ENCODE measurements at places on chromosomes 5 and 9.

DNA sequence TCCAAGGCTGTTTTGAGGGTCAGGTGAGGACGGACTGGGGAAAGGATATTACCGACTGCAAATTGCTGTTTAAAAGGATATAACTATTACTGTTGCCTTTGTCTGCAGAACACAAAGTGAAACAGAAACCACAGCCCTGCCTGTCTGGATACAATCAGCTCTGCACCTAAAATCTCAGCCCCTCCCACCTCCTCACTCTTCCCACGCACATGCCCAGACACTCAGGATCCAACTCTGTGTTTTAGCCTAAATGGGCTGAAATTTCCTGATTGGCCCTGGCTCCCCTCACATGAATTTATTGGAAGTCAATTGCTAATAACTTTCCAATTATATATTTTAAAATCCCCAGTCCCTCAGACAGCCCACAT is 176.3 kb upstream of the PPP1R26 start:
- no peak for DNase-seq

- DNase-seq = no peak
Measured at GRCh38 chr9:106757514-106757913, 105.5 kb upstream of the ZNF462 start.

DNA sequence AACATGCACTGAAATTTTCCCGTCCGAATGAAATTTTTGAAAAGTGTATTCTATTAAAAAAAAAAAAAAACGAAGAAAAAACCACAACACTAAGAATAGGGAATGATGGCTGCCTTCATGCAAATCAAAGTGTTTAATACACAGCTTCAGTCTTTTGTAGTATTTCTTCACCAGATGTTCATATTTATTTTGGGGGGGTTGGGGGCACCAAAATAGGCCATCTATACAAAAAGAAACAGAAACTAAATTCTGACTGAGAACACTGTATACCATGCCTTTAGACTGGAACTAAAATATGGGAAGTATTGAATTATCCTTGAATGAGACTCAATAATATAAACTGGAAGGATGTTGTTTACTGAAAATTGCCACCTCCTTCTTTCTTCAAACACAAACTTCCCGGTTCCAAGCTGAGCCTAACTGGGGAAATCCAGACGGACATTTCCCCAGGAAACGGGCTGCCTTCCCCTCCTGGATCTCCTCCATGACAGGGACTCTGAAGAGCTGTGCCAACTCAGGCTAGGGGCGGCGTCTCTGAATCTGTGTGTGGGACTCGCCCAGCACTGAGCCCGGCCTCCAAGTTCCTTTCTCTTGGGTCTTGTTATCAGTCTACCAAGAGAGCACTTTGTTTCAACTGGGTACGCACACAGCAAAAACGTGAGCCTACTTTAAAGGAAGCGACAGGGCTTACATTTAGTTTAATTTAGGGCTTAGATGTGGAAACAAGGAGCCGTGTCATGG is 511.3 kb upstream of the ADAMTS16 start:
- DNase-seq = no peak

DNA sequence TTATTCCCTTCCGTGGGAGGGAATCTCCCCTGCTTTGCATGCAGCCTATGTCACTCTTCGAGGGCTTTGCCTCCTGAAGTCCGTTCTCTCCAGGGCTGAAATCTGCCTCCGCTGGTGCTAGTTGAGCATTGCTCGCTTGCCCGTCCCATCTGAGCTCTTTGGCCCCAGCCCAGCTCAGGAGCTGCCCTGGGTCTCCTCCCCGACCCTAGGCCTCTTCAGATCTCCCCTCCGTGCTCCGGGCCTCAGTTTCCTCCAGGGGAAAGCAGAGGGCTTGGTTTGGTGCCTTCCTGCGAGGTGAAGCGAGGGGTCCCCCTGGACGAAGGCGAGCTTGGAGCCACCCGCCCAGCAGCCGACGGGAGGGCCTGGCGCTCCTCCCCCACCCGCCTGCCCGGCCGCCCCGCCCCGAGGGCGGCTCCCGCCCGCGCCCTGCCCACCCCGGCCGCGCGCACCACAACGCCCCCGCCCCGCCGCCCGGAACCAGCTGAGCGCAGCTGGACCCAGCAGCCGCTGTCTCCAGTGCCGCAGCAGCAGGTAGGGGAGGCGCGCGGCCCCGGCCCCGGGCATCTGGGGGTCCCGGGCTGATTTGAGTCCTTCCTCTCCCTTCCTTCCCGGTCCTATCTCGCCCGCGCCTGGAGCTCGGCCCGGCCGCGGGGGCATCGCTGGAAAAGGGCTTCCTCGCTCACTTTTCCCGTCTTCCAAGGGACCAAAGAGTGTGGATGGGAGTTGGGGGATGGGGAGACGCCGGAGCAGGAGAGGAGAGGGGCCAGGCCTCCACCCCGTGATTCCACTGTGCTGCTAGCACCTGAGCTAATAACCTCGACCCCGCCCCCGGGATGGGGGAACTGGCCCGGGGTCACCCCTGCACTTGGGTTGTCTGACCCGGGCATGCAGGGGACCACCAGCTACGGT is at the start of gene GSN:
TSS of gene GSN (plus strand) at position 474 of the 909 bp plus-strand sequence. CDS start 33,810 bp downstream, outside the sequence.
- no peak for DNase-seq

DNA sequence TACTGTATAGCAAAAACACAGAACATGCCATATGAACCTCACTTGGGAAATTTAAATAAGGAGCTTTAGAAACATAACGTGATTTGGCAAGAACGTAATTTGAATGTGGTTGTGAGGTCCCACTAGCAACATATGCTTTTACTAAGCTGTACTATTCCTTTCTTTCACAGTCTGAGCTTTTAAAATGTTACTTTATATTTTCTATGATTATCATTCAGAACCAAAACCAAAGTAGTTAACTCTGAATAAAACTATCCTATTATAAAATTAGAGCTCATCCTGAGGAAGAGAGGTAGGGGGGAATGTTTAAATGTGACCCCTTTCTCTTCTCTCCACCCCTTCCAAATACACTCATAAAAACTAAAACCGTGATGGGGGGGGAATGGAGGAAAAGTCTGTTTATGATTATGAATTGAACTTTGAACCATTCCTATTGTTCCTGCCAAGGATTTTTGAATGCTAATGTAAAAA is 435.7 kb downstream of the NFIB start:
- no peak for DNase-seq

- DNase-seq = no peak
Measured at GRCh38 chr5:177085985-177086653, 596 bp upstream of the FGFR4 start.

DNA sequence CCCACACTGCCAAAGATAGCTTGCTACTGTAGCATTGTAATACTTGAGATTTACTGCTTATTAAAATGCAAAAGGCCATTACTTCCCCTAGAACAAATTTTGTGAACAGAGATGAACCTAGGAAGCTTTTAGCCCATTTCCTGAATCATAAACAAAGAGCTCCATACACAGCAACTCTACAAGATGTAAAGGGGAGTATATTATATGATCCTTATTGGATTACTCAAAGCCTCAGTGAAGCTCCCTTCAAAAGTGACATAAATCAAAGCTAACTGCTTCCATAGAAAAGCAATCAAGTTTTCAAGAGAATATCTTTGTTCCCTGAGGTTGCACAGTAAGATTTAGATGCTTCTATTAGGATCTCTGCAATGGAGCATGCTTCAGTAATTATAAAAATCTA is 629.8 kb downstream of the EFNA5 start:
- DNase-seq = no peak
